NCI-H2171 (cell line): ENCODE measurements at places on chromosomes 1 and 21.

GRCh38 chr1:239537795-239538194, 151.4 kb downstream of the CHRM3 start:
- DNase-seq = no peak

DNA sequence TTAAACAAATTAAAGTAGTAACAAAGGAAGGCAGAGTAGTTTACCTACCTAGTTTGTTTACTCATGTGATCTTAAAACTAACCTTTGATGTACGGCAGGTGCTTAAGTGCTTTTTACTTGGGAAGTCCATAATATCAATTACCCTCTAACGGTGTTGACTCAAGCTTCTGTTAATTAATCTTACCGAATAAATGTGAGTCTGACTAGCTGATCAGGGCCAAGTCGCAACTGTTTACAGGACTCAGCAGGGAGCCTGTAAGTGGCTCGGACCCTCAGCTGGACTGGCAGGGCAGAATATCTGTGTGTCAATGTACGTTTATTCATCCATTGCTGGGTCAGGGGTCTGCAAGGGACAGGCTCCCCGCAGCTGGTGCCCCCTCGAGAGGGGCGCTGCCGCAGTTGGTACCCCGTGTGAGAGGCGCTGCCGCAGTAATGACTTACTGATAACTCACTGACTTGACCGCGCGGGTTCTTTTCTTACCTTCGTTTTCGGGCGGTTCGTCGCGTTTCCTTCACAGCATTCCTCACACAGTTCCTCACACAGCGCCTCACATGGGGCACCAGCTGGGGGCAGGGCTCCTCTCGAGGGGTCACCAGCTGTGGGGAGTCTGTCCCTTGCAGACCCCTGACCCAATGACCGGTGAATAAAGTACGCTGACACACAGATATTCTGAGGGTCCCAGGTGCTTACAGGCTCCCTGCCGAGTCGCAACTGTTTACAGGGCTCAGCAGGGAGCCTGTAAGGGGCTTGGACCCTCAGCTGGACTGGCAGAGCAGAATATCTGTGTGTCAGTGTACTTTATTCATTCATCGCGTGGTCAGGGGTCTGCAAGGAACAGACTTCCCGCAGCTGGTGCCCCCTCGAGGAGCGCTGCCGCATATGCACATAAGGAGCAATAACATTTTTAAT, 3.0 kb downstream of the FMO1 start:
- no peak for DNase-seq

DNA sequence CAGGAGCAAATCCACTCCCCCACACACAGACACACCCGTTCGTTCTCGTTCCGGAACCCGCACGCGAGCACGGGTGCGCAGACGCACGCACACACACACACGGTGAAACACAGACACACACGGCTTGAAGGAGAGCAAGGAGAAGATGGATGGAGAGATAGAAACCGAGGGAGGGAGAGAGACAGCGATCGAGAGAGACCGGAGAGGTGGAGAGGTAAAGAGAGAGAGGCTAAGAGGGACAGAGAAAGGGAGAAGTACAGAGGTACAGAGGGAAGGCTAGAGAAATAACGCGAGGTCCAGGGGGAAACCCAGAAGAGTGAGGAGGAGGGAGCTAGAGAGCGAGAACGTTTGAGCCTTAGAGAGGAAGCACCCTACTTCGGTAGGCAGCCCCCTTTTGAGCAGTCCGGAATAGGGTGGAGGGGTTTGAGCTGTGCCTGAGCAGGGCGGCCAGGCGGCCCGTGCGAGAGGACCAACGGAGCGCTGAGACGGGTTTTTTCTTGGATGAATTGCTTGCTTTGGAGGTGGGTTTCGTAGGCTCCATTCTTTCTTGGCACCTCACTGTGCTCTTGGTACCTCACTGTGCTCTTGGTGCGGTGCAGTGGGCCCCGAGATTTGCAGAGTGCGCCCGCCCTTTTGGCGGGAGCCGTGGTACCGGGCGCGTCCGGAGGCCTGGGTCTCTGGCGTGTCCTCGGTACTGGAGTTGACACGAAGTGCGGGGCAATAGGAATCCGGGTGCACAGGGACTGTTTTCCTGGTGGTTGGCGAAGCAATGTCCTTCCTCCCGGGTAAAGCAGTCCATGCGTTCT, 88.4 kb upstream of the RHOU start:
- no peak for DNase-seq

DNA sequence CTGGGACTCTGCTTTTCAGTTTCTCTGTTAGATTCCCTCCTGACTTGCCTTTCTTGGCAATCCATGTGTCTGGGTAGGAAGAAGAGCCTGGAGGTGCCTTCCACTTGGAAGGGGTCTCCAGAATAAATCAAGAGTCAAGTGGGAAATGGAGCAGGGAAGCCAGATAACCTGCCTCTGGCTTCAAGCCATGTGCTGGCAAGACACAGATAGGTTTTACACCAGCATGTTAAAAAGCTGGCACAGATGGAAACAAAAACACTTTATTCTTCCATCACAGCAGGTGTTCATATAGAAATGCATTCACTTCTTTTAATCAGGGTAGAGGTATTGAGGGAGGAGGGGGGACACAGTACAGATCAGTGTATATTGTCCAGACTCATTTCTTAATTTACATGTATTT, 356.9 kb upstream of the RUNX1 start:
- DNase-seq = no peak

DNA sequence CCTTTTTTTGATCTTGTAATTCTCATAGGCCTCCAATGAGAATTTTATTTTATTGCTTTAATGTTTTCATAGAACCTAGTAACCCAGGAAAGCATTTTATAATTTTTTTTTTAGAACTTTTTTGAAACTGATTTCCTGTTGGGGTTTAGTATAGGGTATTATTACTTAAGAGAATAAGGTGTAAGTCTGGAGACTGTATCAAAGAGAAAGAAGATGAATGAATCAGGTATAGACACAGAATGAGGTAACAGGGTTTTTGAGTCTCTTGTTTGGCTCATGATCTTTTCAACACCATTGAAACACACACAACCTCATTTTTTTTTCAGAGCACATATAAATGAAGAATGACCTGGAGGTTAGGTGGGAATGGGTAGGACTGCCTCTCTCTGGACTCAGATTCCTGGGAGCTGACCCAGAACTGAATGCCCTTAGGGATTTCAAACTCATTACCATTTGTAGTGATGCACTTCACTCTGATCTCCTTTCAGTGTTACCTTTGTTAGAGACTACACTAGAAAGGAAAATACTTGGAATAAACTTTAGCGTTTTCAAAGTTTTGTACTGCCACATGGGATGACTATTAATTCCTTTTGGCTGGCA, 51.0 kb downstream of the EPB41 start:
- DNase-seq = no peak

DNA sequence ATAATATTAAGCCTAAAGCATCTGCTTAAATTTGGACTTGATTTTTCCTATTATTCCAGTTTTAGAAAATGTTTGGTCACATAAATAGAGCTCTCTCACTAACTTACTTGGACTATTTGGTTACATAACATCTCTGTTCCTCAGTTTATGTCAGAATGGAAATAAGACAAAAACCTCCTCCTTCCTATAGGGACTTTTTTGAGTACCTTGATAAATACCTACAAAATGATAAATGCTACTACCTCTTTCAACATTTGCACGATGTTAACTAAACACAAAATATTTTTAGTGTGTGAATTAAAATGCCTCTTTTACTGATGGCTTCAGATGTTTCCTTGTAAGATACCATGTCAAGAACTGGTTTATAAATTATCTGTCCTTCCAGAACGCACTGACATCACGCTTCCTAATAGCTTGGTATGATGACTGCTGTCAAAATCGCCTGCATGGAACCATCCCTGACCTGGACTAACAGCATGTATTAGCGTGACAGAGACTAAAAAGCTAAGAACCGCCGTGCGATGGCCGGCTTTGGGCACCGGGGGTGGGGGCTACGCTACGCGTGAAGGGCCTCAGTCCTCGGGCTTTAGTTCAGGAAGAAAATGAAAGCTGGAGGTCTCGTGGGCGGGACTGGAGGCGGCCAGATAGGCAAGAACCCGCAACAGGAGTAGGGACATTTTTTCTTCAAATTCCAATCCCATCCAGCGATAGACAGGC, 133.2 kb upstream of the BARHL2 start:
- no peak for DNase-seq

DNA sequence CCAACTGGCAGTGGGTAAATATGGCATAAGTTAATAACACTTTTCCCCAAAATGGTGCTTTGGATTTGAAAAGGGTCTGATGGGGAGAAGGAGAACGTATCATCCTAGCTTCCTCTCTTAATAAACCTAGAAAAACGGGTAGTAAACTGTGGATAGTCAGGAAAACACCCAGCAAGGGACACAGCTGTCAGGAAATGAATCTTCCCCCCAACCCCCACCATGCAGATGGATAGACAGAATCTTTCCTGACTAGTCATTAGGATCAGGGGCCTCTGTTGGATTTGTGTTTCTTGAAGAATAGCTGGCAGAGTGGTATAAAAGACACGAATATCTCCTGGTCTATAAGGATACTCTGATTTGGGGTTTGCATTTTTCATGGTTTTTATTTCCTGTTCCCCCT, 22.5 kb upstream of the LAX1 start:
- no peak for DNase-seq

- DNase-seq = no peak
Observed at GRCh38 chr1:54615531-54616279, 7.6 kb downstream of the FAM151A start.

DNA sequence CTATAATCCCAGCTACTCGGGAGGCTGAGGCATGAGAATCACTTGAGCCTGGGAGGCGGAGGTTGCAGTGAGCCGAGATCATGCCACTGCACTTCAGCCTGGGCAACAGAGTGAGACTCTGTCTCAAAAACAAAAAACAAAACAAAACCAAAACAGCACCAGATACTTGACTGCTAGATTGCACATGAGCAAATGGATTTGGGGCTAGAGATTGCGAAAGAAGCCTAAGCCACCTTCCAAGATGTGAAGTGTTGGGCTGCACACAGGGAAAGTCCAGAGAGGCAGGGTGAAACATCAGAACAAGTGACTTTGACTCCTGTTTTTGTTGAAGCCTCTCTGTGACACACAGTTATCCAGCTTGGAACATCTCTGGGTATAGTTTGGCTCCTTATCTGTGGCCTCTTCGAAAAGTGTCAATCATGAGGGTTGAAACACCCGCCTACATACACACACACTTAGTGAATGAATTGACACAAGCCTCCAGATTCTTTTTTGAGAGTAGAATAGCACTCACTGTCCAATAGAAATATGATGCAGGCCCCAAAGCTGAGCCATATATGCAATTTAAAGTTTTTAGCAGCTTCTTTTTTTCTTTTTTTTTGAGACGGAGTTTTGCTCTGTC, 34.2 kb upstream of the GPR137B start:
- DNase-seq = no peak

GRCh38 chr21:32256251-32256650, 22.6 kb downstream of the MIS18A start:
- DNase-seq = no peak

DNA sequence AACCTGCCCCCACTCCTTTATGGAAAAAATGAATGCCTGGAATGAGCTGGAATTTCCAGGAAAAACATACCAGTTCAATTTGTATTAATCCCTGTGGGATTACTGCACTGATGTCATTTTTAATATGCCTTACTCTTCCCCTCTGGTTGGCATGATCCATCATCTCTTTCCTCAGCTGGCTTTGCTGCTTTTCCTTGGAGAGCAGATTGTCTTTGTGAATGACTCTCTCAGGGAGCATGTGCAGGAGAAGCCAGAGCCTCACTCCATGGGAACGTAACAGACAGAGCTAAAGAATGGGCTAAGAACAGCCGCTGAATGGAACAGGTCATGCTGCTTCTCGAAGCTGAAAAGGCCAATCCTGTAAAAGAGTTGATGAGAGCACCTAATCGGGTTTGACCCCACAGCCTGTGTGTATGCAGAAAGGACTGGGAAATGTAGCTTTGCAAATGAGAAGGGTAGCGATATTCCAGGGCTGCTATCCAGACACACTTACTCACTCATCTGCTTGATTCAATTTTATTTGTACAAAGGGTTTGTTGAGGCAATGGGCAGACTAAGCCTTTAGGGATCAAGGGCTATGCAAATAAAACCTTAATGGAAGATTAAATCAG, 20.7 kb downstream of the PHC2 start:
- no peak for DNase-seq

GRCh38 chr1:23916209-23917131, 3.3 kb upstream of the CNR2 start:
- no peak for DNase-seq

- DNase-seq = no peak
Observed at GRCh38 chr1:14842891-14843290, 244.4 kb downstream of the KAZN start.

DNA sequence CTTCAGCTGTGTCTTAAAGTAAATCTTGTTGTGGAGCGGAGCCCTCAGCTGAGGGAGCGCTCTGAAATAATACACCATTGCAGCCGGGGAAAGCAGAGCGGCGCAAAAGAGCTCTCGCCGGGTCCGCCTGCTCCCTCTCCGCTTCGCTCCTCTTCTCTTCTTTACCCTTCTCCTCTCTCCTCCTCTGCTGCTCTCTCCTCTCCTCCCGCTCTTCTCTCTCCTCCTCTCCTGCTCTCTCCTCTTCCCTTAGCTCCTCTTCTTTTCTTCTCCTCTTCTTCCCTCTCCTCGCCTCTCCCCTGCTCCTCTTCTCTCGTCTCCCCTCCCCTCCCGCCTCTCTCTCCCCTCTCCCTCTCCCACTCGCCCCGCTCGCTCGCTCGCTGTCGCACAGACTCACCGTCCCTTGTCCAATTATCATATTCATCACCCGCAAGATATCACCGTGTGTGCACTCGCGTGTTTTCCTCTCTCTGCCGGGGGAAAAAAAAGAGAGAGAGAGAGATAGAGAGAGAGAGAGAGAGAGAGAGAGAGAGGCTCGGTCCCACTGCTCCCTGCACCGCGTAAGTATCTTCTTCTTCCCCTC, at the start of gene PROX1:
Gene PROX1 (plus strand): TSS at position 47 of the 580 bp plus-strand sequence. CDS start 8,563 bp downstream, outside the sequence.
- no peak for DNase-seq

GRCh38 chr1:210407207-210407886, 78.6 kb downstream of the HHAT start:
- DNase-seq = peak; percentile 55

- DNase-seq = no peak
Observed at GRCh38 chr21:20639026-20639425, 359.2 kb upstream of the NCAM2 start.

GRCh38 chr1:229058111-229058561, 212.8 kb upstream of the RAB4A start:
- peak; percentile 67 for DNase-seq

- no peak for DNase-seq
Observed at GRCh38 chr1:187092104-187092503, 263.4 kb downstream of the PLA2G4A start.

- no peak for DNase-seq
Observed at GRCh38 chr1:99696616-99697015, 50.7 kb downstream of the PALMD start.

DNA sequence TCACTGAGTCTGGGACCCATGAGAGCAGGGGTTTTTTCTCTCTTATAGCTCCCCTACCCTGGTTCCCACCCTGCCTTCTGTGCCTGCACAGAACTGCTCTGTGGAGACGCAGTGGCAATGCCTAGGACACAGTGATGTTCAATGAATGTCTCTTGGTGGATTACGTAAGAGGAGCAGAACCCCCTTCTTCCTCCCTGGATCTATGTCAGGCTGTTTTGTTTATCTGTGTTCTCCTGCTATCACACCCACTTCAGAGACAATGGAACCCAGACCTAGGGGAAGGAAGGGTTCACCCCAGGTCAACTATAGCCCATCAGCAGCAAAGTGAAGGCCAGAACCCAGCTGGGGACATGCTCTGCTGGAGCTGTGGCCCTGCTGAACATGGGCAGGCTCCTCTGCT, 2.0 kb downstream of the HPCAL4 start:
- DNase-seq = no peak
